CD4-positive, alpha-beta T cell treated with Interleukin-15 for 4 hours (primary cell): ENCODE measurements at places on chromosomes 1 and 21.

DNA sequence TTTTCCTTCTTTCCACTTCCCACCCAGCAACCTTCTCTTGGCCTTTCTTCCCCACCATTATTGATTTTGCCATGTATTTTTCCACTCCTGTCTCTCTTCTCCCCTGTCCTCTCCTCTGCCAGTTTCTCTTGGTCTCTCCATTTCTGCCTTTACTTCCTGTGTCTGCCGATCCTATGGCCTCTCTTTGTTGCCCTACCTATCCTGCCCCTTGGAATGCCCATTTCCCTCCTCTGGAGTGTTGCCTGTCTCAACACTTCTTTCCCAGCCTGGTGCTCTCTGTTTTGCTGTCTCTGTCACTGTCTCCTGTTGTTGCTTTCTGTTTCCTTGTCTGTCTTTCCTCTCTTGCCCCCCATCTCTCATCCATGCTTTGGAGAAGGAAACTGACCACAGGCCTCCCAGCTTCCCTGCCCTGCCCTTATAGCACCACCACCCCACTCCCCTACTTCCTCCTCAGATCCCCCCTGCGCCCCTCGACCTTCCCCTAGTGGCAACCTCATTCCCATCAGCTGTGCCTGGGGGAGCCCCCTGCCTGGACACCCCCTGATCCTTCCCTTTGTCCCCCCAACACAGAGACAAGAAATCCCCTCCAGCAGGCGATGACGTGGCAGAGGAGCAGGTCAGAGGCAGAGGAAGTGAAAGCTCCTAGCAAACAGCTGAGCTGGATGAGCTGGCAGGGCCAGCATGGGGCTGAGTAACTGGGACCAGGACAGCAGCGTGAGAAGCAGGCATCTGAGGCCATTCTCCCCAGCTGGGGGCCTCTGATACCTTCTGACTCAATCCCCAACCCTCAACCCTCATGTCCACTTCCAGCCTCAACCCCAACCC is 6.6 kb upstream of the ETV3L start:
- DNase-seq: peak; percentile 14

DNA sequence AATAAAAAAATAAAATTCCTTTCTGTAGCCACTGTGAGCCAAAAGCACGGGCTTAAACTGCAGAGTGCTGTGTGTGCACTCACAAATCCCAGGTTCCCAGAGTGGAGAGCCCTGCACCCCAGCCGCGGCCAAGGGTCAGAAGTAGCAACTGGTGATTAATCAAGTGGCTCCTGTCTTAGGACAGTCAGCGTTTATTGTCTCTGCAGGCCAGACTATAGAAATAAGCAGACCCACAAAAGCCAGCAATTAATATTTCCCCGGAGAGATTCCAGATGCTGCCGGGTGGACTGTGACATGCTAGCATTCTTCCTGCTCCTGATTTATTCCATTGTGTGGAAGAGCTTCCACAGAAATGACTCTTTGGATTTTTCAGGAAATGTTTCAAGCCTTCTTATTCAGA is 412.2 kb downstream of the KIF26B start:
- DNase-seq: no peak

- DNase-seq: no peak
These were observed 379 bp downstream of the RER1 start for GRCh38 chr1:2391931-2392509.

DNA sequence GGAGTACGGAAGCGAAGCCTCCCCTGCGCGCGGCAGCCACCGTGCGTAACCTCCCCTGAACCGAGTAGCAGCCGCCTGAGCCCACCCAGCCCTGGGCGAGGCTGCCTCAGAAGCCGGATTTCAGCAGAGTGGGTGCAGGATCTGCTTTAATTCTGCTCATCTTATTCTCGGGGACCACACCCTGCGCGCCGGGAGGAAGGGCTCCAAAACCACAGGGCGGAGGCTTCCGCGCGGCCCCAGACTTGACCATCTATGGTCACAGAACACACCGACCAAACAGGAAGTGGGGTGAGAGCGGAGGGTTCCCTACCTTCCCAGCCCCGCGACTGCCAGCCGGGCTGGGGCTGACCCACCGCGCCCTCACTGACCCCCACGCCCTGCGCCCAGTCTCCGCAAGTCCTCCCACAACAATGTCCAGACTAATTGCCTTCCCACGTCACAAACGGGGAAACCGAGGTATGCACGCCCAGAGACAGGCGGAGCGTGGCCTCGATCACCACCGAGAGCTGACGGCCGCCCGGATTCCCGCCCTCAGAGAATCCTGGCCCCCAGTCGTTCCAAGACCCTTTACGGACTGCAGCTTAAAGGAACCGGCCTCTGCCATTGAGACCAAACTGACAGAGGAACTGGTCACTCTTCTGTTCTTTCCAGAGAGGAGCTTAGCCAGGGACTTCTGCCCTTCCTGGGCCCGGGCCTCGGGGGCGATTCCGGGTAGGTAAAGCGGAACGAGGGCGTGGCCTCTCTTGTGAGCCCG is 595 bp upstream of the CAP1 start:
- DNase-seq: peak; percentile 83

GRCh38 chr21:15567191-15567590 is 162.6 kb upstream of the USP25 start:
- no peak for DNase-seq

GRCh38 chr1:1062348-1063163 is 11.6 kb downstream of the RNF223 start:
- no peak for DNase-seq

DNA sequence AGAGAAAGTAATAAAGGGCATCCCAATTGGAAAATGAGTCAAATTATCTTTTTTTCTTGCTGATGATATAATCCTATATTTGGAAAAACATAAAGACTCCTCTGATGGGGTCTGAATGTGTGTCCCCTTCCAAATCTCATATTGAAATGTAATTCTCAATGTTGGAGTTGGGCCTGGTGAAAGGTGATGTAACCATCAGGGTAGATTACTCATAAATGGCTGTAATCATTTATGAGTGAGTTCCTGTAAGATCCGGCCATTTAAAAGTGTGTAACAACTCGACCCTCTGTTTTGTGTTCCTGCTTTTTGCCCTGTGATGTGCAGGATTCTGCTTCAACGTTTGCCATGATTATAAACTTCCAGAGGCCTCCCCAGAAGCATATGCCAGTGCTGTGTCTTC is 44.3 kb upstream of the MAP1LC3C start:
- no peak for DNase-seq

DNA sequence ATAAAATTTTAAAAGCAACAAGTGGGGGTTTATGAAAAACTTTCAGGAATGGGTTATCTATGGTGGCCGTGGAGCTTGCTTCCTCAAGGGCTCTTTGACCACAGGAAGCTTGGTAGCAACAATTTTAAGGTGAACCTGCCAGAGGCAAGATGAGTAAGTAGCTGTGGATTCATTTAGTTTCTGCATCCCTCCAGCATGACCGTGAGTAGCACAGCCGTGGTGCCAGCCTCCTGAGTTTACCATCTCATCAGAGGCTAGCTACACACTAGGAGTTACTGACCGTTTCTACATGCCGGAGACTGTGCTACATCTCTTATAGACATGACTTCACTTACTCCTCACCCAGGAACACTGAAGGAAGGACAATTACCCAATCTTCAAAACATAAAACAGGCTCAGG is 30.1 kb upstream of the PLEKHG5 start:
- no peak for DNase-seq

GRCh38 chr1:208374391-208374941 is 130.3 kb upstream of the PLXNA2 start:
- DNase-seq: no peak

DNA sequence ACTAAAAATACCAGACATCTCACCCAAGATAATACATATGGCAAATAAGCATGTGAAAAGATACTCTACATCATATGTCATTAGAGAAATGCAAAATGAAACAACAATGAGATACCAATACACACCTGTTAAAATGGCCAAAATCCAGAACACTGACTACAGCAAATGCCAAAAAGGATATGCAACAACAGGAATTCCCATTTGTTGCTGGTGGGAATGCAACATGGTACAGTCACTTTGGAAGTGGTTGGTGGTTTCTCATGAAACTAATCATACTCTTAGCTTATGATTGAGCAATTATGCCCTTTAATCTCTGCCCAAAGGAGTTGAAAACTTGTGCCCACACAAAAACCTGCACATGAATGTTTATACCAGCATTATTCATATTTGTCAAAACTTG is 6.4 kb upstream of the RGS2 start:
- no peak for DNase-seq

GRCh38 chr1:184022668-184023067 is 14.9 kb downstream of the COLGALT2 start:
- DNase-seq: no peak

DNA sequence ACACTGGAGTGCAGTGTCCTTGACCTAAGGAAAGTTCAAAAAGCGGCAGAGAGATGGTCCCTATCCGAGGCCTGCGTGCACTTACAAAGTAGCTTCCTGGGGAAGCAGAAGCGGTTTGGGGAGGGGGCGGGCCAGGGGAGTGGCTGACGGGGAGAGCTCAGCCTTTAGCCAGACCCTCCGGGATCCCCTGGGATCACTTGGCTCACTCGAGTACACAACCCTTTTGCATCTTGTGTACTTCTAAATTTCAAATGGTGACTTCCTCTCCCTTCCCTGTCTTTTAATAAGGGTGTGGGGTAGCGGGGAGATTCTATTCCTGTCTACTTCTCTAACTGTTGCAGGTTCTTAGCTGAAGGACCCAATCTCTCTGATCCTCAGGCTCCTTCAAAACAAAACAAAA is 18.1 kb upstream of the SNX27 start:
- DNase-seq: no peak

DNA sequence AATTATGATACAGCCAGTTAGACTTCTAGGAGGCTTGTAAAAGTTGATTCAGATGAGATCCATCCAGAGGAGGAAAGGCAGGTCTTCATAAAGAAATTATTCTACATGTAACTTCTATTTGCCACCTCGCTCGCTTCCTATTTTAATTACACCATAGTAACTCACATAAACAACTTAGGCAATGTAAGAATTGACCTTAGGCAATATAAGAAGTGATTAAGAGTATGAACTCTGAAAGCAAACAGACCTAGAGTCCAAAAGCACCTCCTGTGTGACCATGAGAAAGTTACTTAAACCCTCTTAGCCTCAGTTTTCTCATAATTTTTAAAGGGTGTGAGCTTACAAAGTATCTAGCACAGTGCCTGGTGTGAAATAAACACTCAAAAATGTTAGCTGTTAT is 192.7 kb upstream of the NFIA start:
- DNase-seq: no peak

- DNase-seq: peak; percentile 39
These were observed 6.9 kb downstream of the ACKR1 start for GRCh38 chr1:159211331-159212136.

DNA sequence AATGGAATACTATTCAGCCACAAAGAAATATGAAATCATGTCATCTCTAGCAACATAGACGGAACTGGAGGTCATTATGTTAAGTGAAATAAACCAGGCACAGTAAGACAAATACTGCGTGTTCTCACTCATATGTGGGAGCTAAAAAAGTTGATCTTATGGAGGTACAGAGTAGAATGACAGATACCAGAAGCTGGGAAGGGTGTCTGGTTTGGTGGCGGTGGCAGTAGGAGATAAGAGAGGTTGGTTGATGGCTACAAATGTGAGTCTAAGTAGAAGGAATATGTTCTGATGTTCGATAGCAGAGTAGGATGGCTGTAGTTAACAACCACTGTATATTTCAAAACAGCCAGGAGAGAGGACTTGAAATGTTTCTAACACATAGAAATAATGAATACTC is 121.6 kb downstream of the PLPPR4 start:
- no peak for DNase-seq

DNA sequence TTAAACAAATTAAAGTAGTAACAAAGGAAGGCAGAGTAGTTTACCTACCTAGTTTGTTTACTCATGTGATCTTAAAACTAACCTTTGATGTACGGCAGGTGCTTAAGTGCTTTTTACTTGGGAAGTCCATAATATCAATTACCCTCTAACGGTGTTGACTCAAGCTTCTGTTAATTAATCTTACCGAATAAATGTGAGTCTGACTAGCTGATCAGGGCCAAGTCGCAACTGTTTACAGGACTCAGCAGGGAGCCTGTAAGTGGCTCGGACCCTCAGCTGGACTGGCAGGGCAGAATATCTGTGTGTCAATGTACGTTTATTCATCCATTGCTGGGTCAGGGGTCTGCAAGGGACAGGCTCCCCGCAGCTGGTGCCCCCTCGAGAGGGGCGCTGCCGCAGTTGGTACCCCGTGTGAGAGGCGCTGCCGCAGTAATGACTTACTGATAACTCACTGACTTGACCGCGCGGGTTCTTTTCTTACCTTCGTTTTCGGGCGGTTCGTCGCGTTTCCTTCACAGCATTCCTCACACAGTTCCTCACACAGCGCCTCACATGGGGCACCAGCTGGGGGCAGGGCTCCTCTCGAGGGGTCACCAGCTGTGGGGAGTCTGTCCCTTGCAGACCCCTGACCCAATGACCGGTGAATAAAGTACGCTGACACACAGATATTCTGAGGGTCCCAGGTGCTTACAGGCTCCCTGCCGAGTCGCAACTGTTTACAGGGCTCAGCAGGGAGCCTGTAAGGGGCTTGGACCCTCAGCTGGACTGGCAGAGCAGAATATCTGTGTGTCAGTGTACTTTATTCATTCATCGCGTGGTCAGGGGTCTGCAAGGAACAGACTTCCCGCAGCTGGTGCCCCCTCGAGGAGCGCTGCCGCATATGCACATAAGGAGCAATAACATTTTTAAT is 3.0 kb downstream of the FMO1 start:
- no peak for DNase-seq

GRCh38 chr21:42463861-42464515 is 32.0 kb downstream of the RSPH1 start:
- peak; percentile 79 for DNase-seq

DNA sequence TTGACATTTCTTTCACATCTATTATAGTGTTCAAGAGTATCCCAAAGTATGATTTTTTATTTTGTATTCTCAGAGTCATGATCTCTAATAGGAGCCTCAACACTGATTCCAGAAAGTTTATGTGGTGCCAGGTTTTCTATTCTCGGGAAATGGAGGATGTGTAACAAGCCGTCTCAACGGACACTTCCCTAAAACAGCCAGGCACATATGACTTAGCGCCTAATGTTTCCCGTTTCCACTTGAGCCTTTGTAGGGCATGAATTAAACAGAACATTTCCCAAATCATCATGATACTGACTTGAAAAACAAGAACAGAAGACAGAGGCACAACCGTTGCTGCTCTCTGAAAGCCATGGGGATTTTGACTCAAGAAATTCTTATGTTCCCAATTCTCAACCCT is 8.0 kb downstream of the CYYR1 start:
- DNase-seq: no peak

- no peak for DNase-seq
These were observed 117.5 kb upstream of the TMPRSS2 start for GRCh38 chr21:41625428-41625827.

- DNase-seq: peak; percentile 27
These were observed 12.4 kb downstream of the KLHDC8A start for GRCh38 chr1:205344066-205344928.

- no peak for DNase-seq
These were observed 116.4 kb upstream of the KCNJ15 start for GRCh38 chr21:38140207-38140903.

GRCh38 chr1:17673329-17674072 is 81.6 kb upstream of the ACTL8 start:
- no peak for DNase-seq

GRCh38 chr1:4171480-4172450 is 271.7 kb upstream of the C1orf174 start:
- no peak for DNase-seq

- DNase-seq: no peak
These were observed 26.3 kb downstream of the PRMT2 start for GRCh38 chr21:46661642-46662366.
